ENCODE measurements at places on chromosomes 4 and X.

GRCh38 chr4:11564021-11564420 is 135.3 kb upstream of the HS3ST1 start:
- no peak for DNase-seq

DNA sequence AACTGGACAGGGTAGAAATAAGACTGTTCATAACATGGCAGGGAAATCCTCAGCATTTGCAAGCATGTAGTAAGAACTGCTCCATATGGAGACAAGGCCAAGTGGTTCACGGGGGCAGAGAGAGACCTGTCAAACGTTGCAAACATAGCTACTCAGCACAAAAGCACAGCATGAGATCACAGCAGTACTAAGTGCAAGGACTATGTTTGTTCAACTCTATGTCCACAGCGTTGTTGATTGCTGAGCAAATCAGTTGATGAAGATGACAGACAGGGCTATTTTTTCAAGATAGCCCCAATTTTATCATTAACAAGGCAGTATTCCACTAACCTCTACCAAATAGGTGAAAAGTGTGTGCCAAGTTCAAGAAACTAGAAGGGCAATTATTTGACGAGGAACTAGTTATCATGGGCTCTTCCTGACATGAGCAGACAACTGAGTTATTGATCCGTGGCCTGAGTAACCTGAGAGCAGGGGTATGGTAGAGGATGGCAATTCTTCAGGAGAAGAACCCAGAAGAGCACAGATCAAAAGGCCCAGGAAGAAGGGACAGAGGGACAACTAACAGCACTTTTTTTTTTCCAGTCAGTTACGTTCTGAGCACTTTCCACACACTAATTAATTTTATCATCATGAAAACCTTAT is 57.4 kb downstream of the SPOCK3 start:
- DNase-seq = no peak

DNA sequence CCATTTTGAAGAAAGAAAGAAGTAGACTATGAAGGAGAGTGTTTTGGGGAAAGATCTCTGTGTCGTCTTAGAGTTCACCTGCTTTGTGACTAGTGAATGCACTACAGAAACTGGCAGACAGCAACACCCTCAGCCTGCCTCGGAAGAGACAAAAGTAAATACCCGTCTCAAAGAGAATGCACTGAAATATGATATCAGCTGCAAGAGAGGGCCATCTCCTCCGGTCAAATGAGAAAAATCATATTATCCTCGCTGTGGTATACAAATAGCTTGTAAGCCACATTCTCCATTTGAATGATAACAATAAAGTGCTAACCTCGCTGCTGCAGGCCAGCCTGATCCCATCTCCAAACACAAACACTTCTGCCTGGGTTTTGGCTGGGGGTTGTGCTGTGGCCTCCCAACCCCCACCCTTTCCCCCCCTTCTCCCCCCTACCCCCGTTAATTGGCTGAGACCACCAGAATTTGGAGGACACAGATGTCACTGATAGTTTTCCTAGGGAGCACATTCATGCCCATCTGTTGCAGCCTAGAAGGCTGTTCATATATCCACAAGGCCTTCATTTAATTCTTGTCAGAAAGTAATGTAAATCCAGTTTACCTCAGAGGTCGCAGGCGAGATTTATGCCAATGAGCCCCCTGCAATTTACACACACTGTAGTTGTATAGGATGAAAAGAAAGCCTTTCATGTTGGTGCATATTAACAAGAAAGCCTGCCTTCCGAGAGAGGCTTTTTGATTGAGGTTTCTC is 46.3 kb downstream of the ALPK1 start:
- DNase-seq = no peak

DNA sequence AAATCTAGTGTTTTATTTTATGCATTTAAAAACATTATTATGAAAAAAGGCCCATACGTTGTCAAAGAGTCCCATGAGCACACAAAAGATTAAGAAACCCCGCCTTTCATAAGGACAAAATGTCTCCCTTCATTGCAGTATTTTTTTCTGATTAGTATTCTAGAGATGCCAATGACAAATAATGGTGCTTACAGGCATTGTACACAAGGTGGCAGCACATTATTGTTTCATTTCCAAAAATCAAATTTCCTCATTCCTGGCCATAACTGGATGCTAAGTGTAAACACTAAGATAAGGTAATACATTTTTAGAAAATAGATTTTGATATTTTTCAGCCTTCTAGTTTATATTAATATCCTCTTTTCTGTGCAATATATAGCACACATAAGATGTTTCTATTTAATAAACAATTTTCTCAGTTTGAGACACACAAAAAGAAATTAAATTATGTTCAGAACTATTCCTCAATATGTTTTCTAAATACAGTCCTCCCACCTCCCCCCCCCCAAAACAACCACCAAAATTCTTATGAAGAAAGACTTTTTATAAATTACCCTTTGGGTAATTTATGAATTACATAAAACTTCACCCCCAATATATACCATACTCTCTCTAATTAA is 47.7 kb downstream of the TIGD2 start:
- DNase-seq = no peak

GRCh38 chr4:58359590-58359989 is 1249.4 kb upstream of the IGFBP7 start:
- no peak for DNase-seq

GRCh38 chr4:53168228-53168627 is 197.6 kb downstream of the SCFD2 start:
- no peak for DNase-seq

- no peak for DNase-seq
Measured at GRCh38 chrX:368811-369562, 17.7 kb downstream of the PPP2R3B start.

DNA sequence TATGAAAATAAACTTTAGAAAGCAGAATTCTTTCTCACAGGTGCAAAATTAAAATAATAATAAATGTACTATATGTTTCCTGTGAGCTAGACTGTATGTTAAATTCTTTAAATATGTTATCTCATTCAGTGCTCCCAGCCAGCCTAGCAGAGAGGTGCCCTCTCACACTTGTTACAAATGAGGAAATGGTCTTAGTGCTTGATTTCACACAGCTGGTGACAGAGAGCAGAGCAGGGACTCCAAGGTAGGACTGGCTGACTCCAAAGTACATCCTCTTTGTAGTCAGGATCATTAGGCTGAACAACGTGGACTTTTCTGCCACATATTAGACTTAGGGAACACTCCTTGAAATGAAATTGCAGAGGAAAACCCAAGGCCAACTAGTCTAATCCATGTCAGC is 72.0 kb upstream of the HHIP start:
- DNase-seq = no peak

- no peak for DNase-seq
Measured at GRCh38 chr4:108766058-108766457, 3.2 kb upstream of the ETNPPL start.

DNA sequence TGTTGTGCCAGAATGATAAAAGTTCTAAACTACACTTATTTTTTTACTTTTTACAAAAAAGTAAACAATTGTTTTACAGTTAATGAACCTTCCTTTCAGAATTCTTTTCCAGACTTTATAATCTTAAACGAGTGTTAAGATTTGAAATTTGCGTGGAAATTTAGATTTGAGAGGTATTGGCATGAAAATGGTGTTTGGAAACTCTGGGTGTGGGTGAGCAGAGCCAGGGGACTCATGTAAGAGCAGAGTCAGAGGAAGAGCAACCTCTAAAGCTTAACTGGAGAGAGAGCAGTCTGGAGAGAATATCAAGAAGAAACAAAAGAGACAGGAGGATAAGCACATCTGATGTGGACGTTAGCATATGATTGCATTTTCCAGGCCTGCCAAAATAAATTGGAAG is 48.2 kb downstream of the MMRN1 start:
- DNase-seq = no peak
